ENCODE measurements at places on chromosomes 6 and 20.

- DNase-seq = no peak
These were observed 660.2 kb downstream of the HTR1B start for GRCh38 chr6:76803038-76803580.

DNA sequence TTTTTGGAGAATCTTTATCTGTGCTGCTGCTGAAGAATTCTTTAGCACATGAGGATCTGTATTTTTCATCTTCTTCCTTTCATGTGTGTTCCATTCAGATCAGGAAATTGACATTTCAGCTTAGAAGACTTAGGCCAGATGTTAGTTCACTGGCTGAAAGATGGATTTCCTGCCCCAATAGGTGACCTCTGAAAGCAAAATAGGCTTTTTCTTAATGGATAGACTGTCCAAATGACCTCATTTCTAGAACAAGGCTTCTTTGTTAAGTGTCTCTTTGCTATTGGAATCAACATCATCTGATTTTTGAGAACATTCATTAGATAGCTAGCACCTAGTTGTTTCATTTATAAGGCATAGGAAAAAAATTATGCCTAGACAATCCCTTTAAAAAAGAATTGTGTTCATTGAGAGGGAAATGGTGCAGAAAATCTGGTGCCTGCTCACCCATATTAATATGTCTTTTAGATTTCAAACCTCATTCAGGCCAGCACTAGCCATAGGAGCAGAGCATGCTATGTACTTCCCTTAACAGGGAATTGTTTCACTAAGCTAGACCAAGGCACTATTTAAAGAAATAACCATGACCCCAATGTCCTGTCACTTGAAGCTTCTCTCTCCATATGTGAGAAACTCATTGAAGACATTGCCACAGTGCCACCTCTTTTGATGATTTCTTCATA lies 13.6 kb upstream of the SASH1 start:
- no peak for DNase-seq

- no peak for DNase-seq
These were observed 60.7 kb downstream of the PCSK2 start for GRCh38 chr20:17287503-17287902.

DNA sequence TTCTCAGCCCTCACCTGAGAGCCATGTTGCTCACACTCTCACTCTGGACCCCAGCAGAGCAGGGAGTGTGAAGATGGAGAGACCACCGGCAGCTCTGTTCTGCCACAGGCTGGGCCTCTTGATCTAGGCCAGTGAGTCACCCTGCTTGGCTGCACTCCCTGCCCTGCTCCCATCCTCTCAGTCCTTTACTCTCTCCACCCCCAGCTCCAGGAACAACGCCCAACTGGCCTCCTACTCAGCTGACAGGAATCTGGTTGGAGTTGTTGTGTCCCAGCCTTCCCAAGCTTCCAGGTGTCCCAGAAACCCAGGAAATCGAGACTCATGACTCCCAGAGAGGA lies at the start of gene PSORS1C1:
TSS of gene PSORS1C1 (plus strand) at position 260 of the 338 bp plus-strand sequence. CDS start 14,833 bp downstream, outside the sequence.
- DNase-seq = no peak

DNA sequence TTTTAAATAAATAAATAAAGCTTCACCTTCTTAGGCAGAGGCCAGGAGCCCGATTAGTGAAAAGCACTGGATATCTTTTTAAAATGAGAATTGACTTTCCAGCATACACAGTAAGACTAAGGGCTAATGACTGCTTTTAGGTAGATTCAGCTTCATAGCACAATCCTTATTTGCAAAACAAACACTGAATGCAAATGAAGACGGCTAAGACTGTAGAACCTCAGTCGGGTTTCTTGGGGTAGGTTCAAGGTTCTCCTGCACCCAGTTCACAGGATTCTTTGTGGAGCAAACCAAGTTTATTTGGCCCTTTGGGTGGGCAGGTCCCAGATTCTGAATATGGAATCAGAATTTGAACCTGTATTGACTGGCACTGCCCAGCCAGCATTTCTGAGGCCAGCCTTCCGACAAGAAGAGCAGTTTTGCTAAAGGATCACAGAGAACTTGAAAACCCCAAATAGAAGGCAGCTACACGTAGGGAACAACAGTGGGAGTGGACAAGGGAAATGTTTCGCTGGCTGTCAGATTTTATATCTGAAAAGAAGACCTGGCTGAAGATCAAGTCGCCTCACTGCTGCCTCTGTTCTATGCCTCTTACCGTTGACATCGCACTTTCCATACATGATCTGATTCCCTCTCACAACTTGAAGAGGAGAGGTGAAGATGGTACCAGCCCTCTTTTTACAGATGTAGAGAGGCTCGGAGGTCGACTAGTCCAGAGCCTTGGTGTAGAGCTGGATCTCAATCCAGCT lies 8.2 kb downstream of the TRERF1 start:
- no peak for DNase-seq

DNA sequence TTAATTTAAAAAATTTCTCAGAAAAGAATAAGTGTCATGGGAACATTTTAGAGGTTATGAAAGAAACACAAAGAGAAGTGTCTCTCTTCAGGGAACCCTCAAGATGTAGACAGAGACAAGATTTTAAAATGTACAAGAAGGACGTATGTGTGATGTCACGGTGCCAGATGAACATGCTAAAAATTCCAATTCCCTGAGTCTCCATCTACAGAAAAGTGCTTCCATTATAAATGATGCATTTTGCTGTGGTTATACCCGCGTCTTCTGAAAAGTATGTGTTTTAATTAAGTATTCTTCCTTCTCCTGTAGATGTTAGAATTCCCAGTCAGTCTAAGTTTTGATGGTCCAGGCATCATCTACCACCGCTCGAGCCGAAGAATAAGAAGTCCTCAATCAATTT lies 489.1 kb downstream of the PREX1 start:
- DNase-seq = no peak

DNA sequence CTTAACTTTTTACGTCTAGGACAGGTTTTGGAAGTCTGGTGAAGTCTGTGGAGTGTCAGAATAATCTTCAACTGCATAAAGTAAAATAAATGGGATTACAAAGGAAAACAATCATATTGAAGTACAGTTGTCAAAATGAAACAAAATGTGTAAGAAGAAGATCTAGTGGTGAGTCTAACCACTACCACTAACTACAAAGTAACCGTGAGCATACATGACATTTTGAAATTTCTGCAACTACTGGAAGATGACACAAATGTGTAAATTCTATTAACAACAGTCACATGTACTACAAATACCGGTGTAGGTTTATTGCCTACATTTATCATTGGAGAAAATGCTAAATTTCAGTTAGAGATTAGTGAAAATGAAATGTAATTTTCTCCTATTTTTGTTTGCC lies 29.7 kb downstream of the VPS52 start:
- DNase-seq = no peak

GRCh38 chr6:126464245-126464644 lies 124.3 kb downstream of the CENPW start:
- DNase-seq = no peak

DNA sequence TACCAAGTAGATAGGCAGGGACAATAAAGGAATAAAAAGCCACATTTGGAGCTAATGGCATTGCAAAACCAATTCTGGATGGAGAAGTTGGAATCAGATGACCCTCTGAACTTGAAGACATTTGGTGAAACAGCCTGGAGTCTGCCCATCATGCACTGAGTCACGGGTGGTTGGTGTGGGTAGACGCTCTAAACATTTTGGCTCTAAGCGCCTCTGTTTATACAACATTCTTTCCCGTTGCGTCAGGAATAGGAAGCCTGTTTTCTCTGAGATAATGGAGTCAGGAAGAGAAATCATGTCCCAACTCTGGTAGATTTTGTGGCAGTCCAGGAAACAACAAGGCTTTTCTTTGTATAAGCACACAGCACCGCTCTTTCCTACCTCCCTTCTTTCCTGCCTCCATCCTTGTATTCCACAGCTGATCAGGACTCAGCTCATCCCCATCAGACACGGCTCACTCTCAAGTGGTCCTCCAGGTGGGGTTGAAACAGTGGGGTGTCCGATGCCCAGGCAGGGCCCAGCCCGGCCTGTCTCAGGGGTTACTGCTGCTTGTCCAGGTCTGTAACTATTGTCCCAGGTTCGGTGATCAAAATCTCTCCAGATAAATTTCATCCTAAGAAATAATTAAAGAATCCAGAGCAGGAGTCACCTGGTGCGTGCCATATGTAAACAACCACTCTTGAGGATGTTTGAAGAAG lies 12.1 kb upstream of the RAMACL start:
- DNase-seq = no peak

DNA sequence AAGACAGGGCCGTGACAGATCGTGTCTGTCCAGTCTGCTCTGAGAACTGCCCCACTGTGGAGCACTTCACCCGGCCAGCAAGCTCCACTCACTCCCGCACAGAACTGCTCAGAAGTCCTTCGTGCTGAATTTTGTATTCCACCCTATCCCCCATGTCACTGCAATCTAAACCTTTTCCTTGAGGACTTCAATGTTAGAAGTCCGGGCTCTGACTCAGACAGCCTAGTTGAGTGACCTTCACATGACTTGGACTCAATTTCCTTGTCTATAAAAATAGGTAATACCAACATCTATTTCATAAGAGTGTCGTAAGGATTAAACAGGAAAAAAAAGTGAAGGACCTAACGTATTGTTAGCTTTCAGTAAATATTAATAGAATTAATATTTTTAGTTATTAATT lies 161.6 kb downstream of the QRSL1 start:
- DNase-seq = no peak

- no peak for DNase-seq
These were observed 52.2 kb downstream of the LYRM4 start for GRCh38 chr6:5208471-5208971.

DNA sequence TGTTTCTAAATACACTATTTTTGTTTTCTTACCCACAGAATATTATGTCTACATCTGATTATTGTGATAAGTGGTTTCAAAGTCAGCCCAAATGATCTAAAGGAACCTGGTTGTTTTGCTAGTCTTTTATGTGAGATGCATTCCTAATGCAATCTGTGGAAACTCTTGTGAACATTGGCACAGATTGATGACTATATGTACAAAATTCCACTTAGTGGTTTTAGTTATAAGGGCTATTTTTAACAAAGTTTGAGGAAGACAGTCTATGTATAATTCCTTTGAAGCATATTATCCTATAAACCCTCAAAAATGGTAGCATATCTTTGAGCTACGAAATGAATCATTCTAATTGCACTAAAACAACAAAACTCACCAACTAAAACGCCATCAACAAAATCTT lies 140.9 kb downstream of the GRIK2 start:
- DNase-seq = no peak

DNA sequence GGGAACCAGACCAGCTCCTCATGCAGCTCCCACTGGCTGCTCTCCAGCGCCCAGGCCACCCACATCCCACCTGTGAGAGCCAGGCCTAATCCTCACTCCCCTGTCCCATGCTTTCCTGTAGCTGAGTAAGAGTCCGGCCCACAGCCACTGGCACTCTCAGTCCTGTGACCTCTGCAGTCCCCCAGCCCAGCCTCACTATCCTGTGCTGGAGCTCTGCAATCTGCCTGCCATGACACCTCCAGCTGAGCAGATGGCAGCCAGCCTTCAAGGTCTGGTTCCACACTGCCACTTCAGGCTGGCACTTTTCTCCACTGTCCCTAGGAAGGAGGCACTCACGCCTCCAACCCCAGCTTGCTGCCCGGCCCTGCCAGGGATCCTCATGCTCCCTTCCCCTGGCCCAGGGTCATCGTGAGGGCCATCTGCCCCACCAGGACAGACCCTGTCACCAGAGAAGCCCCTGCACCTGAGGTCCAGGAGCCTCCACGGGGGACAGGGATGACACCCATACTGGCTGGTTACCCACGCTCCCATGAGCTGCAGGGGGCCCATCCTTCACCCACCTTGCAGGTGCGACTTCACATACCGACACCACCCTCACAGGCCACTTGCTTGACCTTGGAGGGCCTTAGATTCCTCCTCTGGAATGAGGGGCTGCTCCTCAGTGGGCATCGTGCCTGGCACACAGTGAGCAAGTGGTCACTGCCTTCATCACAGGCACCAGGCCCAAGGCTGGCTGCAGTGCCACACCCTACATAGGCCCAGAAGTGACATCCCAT lies 100.1 kb downstream of the ASXL1 start:
- DNase-seq = no peak

GRCh38 chr20:48691523-48691922 lies 136.3 kb downstream of the PREX1 start:
- DNase-seq = no peak

GRCh38 chr6:111683157-111683556 lies 77.5 kb upstream of the TRAF3IP2 start:
- DNase-seq = no peak

DNA sequence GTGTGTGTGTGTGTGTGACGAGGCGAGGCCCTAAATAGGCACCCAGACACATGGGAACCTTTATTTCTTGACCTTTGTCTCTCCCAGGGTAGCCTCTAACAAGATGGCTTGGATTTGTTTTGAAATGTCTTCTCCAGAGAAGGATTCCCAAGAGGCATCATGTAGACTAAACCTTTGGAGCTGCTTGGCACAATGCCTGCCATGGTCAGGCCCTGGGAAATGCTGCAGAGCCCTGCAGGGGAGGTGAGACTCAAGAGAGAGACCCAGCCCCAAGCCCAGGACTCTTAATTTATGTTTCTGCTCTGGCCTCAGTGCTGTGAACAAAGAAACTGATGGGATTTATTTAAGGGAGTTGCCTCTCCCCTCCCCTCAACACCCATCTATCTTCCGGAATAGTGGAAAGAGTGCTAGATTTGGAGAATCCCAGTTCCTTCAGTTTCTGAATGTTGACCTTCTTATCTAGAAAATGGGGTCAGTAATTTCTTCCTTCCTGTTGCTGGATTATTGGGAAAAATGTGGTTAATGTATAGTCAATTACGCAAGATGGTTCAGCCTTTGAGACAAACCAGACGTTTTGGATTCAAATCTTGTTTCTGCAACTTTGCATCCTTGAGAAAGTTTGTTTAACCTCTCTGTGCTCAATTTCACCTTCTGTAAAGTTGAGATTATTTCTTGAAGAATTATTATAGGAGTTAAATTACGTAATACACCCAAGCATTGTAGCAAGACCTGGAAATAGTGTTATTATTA lies 434.8 kb downstream of the MAFB start:
- DNase-seq = no peak

- DNase-seq = peak; percentile 75
These were observed 7.6 kb upstream of the KCNK16 start for GRCh38 chr6:39330057-39330456.

DNA sequence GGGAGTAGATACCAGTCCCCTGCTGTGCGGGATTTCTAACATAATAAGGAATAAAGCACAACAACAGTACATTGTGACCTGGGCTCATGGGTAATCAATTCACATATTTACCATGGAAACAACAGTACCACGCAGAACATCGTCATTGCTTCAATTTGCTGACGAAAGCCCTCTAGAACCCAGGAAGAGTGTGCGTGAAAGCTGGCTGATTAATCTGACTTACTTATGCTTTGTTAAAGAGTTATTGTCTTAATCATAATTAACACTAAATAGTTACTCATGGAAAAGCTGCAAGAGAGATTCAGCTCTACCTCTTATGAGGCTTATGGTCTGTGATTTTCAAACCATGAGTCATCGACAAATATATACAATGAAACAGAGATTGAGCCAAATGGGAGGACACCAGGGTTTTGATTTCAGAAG lies 644.3 kb upstream of the AGPAT4 start:
- DNase-seq = no peak

DNA sequence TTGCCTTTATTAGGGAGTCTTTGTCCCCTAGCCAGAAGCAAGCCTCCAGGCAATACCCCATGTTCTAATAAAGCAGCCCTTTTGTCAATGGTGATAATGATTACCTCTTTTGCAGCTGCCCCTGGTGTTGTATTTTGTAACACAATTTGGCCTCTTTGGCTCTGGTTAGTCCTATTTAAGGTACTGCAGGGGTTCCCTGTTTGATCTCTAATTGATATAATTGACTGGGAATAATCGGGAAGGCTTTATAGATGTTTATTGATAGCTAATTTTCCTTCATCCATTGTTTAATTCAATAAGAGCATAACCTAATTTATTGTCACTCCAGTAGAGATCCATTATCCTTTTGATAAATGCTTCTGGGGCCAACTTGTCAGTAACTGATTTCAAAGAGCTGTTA lies 537.2 kb downstream of the PKHD1 start:
- no peak for DNase-seq

Data from HL-60 (cell line).